ENCODE measurements at places on chromosomes 3 and 15.
A peak's percentile ranks its signal among the peaks of the same experiment; 100 is the strongest.

- DNase-seq, result no peak
Measured at GRCh38 chr3:180926526-180926925, 14.1 kb downstream of the FXR1 start.

GRCh38 chr3:22244761-22245521, 493.9 kb upstream of the ZNF385D start:
- DNase-seq, result no peak

- DNase-seq, result no peak
Measured at GRCh38 chr3:16844222-16844621, 40.5 kb upstream of the PLCL2 start.

DNA sequence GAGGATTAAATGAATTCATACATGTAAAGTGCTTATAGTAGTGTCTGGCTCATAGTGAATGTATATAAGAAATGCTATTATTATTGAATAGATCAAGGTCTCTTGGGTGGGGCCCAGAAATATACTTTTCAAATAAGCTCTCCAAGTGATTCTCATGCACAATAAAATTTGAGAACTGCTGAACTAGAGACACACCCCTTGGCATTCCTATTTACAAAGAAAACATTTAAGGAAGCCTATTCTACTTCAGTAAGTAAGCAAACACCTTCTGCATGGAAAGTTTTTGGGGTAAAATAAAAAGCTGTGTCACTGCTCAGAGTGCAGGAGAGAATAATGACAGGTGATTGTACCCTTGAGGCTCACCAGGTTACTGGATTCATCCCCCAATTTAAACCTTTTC, 75.2 kb downstream of the EOMES start:
- DNase-seq, result no peak

- DNase-seq, result no peak
Measured at GRCh38 chr3:188776447-188776846, 395.3 kb upstream of the TPRG1 start.

GRCh38 chr3:125582707-125583106, 12.6 kb downstream of the OSBPL11 start:
- no peak for DNase-seq

- no peak for DNase-seq
Measured at GRCh38 chr3:142065932-142066331, 83.4 kb downstream of the TFDP2 start.

- no peak for DNase-seq
Measured at GRCh38 chr3:191915712-191916111, 454.7 kb downstream of the PYDC2 start.

GRCh38 chr3:132507657-132508056, 89.4 kb upstream of the ACKR4 start:
- DNase-seq, result no peak

DNA sequence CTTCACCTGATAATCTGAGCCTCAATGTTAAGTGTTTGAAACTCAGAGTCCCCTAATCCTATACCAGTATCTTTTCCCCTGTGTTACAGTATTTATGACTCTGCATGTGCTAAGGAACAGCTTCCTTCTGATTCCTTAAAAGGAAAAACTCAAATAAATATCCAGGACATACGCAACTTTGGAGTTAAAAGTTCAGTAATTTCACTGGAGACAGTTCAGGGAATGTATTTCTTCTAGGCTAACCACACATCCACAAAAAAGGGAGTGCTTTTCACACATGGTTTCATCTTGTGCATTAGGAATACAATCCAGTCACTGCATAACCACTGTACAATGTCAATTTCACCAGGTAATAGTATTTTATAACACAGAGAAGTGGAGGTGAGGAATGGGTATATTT, 31.0 kb downstream of the PGBD4 start:
- no peak for DNase-seq

- DNase-seq, result no peak
Measured at GRCh38 chr15:94968133-94968532, 736.8 kb downstream of the MCTP2 start.

- no peak for DNase-seq
Measured at GRCh38 chr3:58173029-58173668, 37.6 kb downstream of the DNASE1L3 start.

- DNase-seq, result no peak
Measured at GRCh38 chr3:14869917-14870782, 51.4 kb downstream of the FGD5 start.

- no peak for DNase-seq
Measured at GRCh38 chr3:12922881-12923431, 81.6 kb upstream of the RPL32 start.

GRCh38 chr3:64354221-64354620, 129.0 kb upstream of the PRICKLE2 start:
- DNase-seq, result no peak

- DNase-seq, result no peak
Measured at GRCh38 chr3:108221393-108221792, 831 bp downstream of the IFT57 start.

GRCh38 chr3:64398476-64398875, 173.2 kb upstream of the PRICKLE2 start:
- DNase-seq, result no peak

GRCh38 chr15:72183781-72184164, 13.8 kb downstream of the GRAMD2A start:
- DNase-seq, result no peak

- DNase-seq, result peak; percentile 54
Measured at GRCh38 chr3:184314700-184315542, 515 bp downstream of the EIF4G1 start.

DNA sequence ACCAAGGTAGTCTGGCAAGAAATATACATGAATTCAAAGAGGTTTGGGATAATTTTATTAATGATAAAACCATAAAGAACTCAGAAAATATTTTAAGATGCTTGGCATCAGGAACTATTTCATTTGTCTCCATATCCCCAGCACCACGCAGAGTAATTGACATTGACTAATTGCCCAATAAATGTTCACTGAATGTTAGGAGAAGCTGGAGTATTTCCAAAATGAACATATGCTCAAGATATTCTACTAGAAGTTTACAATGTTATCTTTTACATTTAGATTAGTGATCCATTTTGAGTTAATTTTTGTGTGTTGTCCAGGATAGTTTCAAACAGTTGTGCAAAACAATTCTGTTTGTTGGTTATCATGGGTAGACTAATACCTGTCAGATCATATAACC, 298.8 kb upstream of the CTDSPL start:
- no peak for DNase-seq

GRCh38 chr3:156611870-156612494, 57.1 kb upstream of the SSR3 start:
- no peak for DNase-seq

DNA sequence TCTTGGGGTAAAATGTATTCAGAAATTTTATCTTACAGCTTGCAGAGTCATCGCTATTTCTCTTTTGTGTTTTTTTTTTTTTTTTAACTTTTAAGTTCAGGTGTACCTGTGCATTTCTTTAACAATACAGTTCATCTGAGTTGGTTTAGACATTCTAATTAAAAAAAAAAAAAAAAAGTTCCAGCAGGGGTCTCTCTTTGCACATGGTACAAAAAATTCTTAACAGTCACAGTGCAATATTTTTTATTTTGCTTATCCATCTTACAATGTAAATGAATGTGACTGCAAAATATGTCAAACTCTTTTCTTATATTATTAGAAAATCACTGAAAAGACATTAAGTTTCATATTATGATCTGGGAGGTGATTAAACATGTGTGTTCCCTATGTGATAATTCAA, 47.5 kb upstream of the SLC9A9 start:
- no peak for DNase-seq

- no peak for DNase-seq
Measured at GRCh38 chr3:11411956-11412355, 139.8 kb downstream of the ATG7 start.

GRCh38 chr3:109804697-109805096, 467.4 kb upstream of the DPPA4 start:
- peak; percentile 49 for DNase-seq

- no peak for DNase-seq
Measured at GRCh38 chr3:23094890-23095462, 108.2 kb upstream of the UBE2E2 start.

GRCh38 chr3:151985787-151986430, 112.5 kb downstream of the SUCNR1 start:
- no peak for DNase-seq

- no peak for DNase-seq
Measured at GRCh38 chr3:196627918-196628231, 11.6 kb upstream of the NRROS start.

GRCh38 chr15:84582583-84583157, 18.1 kb upstream of the ZSCAN2 start:
- peak; percentile 50 for DNase-seq

GRCh38 chr3:24899901-24900603, 405.4 kb upstream of the THRB start:
- DNase-seq, result no peak

DNA sequence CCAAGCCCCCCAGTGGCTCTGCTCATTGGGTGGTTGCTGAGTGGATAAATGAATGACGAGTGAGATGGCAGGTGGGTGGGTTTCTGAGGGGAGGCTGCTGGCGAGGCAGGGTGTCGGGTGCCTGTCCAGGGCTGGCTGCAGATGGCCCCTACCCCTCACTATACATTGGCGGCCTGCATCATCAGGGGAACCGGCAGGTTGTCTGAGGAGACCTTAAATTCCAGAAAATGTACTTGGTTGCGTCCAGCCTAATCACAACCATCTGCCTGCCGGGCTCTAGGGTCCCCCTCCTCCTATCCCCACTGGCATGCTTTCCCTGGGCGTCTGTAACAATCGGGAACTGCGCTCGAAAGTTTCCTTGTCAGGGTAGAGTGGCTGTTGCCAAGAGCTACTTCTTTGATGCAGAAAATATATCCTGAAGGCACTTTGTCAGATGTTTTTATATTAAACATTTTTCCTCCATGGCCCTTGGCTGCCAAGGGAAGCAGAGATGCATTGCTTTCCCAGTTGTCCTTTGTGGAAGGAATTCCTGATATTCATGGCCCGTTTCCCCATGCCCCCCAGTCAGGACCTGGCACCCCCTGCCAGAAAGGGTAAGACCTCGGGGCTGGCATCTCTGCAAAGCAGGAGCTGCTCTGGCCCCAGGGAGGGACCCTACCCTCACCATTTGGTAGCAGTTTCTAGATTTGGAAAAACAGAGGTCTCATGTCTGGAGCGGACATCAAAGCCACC, 22.9 kb downstream of the SMAD6 start:
- no peak for DNase-seq

- DNase-seq, result no peak
Measured at GRCh38 chr3:129382366-129382765, 46.1 kb downstream of the EFCAB12 start.

GRCh38 chr3:113105966-113106660, 105.2 kb upstream of the BOC start:
- DNase-seq, result no peak

GRCh38 chr3:161890147-161890625, 393.6 kb downstream of the OTOL1 start:
- DNase-seq, result no peak

- DNase-seq, result no peak
Measured at GRCh38 chr3:132538072-132538471, 59.0 kb upstream of the ACKR4 start.

DNA sequence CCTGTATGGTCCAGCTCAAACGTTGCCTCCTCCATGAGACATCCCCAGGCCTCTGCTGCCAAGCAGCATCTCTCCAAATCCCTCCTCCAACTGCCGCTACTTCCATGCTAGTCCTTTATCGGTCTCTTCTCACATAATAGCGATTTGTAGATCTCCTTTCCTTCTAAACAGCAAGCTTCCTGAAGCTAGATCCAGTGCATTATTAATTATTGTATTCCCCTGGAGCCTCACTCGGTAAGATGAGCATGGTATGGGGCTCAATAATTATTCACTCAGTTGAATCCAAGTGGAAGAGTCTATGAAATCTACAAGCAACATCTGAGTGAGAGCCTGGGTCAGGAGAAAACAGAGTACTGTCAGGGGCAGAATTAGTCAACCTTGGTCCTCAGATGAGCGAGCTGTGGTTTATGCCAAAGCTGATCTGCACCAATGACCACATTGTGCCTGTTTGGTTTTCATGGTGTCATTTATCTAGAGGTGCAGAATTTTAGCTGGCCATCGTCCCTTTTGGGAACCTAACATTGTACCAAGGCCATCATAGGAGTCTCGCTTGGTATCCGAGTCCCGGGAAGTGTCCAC, 93.8 kb upstream of the UBE2E1 start:
- peak; percentile 36 for DNase-seq

GRCh38 chr3:4830586-4830914, 148.7 kb upstream of the BHLHE40 start:
- DNase-seq, result no peak

DNA sequence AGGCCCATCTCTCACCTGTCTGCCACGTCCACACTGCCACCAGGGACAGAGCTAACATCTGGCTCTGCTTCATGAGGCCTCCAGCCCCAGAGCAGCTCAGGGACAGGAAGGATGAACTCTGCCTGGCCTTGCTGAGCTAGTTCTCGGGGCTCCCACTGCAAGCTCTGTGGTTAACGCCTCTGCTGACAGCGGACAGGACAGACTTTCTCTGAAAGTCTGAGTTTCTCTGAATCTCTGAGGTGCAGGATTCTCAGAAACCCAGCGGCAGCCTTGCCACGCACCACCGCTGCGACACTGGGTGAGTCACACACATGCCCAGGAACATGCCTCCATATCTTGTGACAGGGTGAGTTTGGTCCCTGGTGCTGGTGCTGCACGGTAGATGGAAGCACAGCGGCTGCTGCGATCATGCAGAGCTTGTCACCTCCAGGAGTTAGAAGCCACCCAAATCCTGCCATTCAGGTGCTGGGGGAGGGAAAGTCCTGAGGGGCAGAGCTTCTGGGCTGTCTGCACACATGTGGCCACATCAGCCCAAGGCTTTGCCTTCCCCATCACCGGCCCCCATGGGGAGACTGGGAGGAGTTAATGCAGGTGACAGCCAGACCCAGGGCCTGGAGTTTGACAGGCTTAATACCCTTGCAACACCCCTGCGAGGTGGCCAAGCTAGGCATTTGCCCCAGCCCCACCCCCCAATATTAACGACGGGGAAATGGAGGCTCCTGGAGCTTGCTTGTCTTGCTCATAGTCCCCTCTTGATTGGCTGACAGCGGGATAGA, 267.0 kb downstream of the PLCL2 start:
- DNase-seq, result peak; percentile 97

GRCh38 chr3:62892951-62893350, 17.7 kb upstream of the CADPS start:
- DNase-seq, result no peak

DNA sequence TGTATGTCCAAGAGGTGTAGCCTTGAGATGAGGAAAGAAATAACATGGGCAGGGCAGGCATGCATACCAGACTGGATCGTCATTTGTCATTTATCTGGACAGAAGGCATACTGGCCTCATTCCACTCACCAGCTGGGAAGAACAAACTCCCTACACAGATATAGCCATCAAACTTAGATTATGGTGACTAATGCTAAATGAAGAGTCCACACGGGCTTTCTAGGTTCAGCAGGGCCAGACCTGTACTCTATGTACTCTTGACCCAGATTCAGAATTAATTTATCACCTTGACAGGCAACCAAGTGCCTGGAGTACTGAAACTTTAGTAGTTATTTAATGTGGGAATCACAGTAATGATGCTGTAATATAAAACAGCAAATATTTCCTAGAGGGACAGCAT, 164.3 kb upstream of the IL12A start:
- DNase-seq, result no peak

All from activated CD4-positive, alpha-beta T cell treated with anti-CD3 and anti-CD28 coated beads, Interleukin-2, Interleukin-4, amounts not matched to agents 100 ng/mL and 50 ng/mL, durations not matched to agents 16 hours and 8 hours (primary cell).